ENCODE measurements at places on chromosomes 5 and 9.

DNA sequence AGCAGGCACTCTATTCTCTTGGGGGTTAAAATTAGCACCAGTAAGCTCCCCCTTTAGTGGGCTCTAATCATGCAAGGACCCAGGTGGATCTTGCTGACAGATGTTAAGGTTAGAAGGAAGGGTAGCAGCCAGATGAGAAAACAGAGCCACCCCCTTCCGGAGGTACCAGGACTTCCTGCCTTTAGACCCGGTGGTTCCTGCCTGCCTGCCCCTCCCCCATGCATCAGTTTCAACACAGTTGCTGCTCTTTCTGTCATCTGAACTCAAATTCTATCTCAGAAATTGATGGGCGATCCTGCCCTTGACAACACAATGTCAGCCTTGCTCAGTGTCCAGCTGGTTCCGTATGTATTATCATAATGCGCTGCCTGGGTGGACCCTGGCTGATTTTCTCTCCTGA is 287.3 kb downstream of the EBF1 start:
- DNase-seq: no peak

DNA sequence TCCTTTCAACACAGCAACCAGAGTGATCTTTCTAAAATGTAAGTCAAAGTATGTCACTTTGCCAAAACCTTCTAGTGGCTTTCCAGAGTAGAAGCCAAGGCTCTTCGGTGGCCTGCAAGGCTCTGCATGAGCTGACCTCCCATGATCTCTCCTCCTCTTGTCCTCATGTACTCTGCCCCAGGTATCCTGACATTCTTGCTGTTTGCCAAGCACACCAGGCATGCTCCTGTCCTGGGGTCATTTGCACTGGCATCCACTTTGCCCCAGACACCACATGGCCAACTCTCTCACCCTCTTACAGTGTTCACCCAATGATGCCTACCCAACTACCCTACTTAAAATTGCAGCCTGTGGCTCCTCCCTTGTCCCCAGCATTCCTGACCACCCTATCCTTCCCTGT is 86.3 kb downstream of the ZNF618 start:
- DNase-seq: no peak

DNA sequence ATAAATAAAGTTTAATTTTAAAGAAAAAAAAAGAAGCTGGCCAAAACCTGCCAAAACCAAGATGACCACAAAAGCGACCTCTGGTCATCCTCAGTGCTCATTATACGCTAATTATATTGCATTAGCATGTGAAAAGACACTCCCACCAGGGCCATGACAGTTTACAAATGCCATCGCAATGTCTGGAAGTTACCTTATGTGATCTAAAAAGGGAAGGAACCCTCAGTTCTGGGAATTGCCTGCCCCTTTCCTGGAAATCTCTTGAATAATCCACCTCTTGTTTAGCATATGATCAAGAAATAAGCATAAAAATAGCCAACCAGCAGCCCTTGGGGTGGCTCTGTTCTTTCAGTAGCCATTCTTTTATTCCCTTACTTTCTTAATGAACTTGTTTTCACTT is 178.3 kb upstream of the MAP1B start:
- DNase-seq: no peak

DNA sequence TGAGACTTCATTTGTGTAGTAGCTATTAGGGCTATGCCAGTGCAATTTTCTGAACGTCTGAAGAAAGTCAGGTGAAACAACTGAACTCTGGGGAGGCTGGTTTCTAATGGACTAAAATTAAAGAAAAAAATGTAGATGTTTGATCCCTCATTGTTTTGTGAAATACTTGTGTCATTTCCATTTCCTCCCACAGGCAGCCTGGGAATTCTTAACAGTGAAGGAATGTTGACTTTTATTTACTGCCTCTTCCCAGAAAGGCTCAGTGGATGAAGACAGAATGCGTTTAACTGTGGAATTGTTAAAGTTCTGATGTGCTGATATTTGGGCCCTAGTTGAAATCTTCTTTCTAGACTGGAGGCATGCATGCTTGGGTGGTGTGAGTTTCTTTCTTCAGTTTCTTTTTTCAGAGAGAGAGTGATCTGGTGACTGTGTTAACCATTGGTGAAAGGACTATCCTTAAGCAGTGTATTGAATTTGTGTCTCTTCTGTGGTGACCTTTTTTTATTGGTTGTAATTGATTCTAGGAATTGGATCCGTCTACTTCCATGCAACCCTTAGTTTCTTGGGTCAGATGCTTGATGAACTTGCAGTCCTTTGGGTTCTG is 15.5 kb downstream of the ACER2 start:
- DNase-seq: no peak

DNA sequence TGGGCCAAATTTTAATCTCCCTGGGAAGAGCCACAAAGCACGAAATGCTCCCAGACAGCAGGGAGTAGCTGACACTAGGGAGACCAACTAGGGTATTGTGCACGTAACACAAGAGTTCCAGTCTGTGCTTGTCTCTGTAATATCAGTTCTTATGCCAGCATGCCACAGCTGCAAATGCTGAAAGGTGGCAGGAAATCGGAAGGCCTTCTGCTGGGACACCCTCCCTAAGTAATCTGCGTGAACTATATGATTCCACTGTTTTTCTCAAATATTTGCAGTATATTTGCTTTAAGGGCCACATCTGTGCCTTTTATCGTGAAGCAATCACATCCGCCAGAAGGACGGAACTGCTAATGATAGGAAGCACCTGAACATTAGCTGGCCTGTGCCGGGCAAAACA is 12.6 kb downstream of the VLDLR start:
- DNase-seq: no peak

DNA sequence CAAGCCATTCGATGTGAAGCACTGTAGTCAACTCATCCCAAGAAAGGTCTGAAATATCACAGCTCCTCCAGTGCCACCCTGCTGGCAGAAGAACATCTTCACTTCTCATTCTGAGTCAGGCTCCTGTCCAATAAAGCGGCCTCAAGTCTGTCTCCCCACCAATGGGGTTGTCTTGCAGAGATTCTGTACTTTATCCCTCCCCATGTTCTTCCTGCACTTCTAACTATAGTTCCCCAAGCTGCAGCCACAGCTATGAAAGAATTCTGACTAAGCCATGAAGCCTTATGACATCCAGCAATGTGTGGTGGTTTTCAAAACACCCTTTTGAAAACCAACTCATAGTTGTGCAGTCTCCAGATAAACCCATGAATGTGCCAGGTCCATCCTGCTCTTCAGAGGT is 6.8 kb downstream of the MACROH2A1 start:
- DNase-seq: no peak

DNA sequence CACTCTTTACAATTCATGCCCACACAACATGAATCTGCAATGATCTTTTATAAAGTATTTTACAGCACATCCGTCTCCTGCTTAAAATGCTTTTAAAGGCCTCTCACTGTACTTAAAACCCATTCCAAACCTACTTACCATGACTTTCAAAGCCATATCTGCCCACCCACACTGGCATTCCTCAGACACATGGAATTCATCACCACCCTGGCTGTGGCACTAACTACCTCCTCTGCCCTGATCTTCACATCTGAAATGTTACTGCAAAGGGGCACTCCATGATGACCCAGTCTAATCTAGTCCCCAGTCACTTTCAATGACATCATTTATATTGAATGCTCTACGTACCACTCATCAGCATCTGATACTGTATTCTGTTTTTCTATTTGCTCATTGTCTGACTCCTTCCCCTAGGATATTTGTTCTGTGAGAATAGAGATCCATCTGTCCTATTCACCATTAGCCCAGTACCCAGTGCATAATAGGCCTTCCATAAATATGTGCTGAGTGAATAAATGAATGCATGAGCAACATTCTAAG is 193.2 kb upstream of the KIF2A start:
- no peak for DNase-seq

DNA sequence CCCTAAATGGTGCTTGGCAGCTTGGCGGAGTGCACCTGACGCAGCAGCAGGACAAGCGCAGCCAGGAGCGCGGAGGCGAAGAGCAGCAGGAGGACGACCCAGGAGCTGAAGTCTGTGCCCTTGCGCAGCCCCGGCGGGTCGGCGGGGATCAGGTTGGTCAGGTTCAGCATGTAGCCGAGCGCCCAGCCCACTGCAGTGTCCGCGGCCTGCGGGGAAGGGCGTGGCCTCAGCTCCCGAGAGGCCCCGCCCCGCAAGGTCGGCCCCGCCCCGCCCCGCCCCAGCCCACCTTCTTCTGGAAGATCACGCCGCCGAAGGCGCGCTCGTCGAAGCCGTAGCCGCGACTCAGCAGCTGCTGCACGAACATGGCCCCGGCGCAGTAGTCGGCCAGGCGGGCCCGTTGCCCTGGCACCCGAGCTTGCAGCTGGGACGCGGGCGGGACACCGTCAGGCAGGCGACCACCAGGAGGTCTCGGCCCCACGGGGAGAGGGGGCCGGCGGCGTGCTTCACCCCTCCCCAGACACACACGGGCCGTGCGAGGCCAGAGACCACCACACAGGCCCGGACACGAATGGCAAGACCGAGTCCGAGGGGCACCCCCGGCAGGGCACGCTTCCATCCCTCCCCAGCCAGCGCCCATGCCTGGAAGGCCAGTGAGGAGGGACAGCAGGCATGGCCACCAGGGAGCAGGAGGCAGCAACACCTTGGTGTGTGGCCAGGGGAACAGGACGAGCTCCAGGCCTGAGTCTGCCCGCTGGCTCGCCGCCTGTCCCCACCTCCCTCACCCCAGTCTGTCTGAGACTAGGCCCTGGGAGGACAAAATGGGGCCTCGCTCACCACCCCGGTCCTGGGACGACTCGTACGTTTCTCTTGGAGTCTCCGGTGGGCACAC is 2.9 kb upstream of the NPDC1 start:
- DNase-seq: no peak

- DNase-seq: no peak
Measured at GRCh38 chr5:149215478-149216090, 56.1 kb upstream of the AFAP1L1 start.

DNA sequence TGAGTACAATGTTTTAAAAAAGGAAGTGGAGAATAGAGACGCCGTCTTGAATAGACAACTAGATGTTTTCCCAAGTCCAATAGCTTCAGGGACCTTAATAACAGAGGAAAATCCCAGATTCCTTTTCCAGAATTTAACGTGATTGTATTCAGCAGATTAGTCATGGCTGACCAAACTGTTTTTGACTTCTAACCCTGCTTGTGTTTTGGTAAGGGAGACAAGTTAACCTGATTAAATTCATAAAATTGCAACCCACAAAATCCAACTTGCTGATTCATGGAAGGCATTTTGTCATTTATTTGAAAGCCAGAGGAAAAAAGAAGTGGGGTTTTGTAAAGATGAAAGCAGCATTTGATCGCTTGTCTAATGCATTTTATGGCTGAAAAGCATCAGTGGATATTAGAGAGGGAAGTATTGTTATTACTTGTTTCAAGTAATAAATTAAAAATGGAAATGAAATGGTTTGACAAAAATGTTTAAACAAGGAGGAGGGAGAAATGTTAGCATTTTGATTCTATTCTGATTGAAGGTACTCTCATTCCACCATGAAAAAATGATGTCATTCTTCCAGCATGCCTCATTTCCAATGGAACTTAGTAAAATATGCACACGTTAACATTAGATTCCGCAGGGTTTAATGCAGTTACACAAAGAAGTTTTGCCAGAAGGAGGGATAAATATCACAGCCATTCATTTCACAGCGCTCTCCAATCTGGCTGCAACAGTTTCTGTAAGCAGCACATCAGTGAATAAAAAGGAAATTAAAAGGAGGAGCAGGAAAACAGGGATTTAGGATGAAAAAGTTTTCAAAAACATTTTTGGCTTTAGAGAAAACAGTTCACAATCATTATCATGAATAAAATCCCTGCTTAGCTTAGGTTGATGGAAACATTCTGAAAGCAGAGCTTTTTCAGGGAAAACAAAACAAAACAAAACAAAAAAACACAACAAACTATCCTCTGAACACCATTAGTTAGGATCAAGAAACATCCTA is 314.7 kb downstream of the PRR16 start:
- no peak for DNase-seq

GRCh38 chr5:149654231-149654630 is 72.9 kb downstream of the ARHGEF37 start:
- DNase-seq: peak; percentile 25

DNA sequence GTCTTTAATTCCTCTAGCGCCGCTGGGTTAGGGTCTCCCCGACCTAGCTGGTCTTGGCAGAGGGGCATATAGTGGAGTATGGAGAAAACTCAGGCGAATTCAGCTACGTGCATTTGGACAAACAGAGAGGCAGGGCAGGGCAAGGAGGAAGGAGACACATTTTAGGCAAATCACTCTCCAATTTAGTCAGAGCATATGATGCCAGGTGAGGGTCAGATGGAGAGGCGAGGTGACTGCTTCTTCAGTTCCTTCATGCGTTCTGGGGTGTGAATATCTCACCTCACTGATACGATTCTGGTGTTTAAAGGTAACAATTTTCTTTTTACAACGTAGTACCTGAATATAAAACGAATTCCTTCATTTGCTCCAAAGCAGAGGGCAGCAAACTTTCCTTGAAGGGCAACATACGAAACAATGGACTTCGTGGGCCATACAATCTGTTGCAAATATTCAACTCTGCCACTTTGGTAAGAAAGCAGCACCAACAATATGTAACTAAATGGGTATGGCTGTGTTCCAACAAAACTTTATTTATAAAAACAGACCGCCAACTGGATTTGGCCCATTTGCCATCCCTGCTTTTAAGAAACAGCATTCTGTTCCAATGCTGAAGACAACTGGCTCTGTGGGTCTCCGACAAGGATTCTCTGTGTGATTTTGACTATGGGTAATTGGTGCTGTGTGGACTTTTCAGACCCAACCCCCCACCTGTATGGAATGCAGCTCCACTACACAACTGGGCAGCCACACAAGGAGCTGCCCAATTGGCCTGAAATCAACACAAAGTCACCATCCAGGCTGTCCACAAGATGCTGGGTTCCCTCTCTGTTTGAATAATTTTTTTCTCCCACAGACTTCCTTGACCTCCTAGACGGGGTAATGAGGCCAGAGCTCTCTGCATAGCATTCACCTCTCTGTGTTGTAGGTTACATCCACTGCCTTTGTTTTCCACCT is 53.8 kb downstream of the RAPGEF1 start:
- DNase-seq: no peak

DNA sequence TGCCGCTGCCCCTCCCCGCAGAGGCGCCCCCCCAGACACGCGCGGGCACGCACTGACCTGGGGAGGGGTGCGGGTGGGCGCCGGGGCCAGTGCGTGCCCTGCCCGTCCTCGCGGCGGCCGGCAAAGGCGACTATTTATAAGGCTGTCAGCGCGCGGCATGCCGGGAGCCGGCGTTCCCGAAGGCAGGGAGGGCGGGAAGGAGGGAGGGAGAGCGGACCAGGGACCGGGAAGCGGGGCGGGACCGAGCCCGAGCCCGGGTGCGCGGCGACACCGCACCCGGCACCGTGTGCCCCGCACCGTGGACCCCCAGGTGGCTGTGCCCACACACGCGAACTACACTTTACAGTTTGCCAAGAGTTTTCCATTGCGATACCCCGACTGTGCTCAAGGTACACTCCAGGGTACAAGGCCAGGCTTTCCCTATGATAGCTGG is at the start of gene AK1:
Gene AK1 (minus strand): TSS at position 110 of the 433 bp plus-strand sequence. CDS start 3,058 bp downstream, outside the sequence.
- DNase-seq: peak; percentile 81

DNA sequence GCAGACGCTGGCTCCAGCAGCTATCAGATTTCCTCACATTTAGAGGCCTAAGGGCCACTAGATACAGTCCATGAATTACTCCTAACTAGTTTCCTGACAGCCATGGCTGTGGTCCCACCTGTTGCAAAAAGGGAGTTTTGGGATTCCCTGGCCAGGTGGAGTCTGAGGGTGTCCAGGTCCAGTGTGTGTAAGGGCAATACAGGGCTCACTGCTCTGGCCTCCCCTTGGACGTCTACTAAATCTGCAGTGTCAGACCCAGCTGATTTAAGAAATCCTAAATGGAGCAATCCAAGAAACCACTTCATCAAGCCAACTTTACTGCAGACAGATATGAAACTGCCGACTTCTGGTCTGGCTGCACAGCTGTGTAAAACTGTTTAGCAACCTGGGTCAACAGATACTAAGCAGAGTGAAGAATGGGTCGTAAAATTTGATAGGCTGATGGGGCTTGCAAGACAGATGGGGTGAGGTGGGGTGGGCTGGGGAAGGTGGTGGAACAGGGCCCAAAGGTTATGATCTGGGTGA is 116.4 kb downstream of the GADD45G start:
- DNase-seq: no peak
